ENCODE measurements at places on chromosomes 12 and 14.

- DNase-seq: no peak
Measured at GRCh38 chr12:1859643-1860042, 39.3 kb downstream of the LRTM2 start.

DNA sequence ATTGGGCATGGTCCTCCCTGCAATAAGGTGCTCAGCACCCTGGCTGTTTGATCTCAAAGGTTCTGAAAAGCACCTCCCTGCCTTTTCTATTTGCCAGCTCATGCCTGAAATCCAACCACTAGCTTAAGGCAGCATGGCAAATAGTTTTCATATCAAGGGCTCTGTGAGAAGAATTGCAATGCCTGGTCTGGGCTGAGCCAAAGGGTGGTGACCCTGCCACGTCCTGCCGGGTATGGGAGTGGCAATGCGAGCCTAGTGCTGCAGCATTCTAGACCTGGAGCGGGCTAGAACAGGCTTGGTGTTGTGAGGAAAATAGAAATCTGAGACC lies 2.3 kb upstream of the SCNN1A start:
- no peak for DNase-seq

GRCh38 chr12:12616512-12617310 lies 5.0 kb downstream of the CREBL2 start:
- DNase-seq: no peak

- DNase-seq: no peak
Measured at GRCh38 chr12:54311051-54311450, 10.2 kb upstream of the NFE2 start.

- DNase-seq: no peak
Measured at GRCh38 chr14:21087294-21088091, 11.0 kb downstream of the ZNF219 start.

- DNase-seq: no peak
Measured at GRCh38 chr12:74538491-74539258, 1.0 kb downstream of the ATXN7L3B start.

- DNase-seq: no peak
Measured at GRCh38 chr14:96804895-96805294, 7.7 kb downstream of the VRK1 start.

DNA sequence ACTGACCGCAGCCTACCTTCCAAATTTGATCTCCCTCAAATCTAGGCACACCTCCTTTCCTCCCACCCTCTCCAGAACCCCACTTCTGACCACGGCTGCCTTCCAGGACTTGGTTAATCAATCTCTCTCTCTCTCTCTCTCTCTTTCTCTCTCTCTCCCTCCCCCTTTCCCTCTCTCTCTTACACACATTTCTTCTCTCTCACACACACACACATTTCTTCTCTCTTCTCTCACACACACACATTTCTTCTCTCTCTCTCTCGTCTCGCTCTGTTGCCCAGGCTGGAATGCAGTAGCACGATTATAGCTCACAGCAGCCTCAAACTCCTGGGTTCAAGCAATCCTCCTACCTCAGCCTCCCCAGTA lies 521 bp upstream of the GMFB start:
- DNase-seq: no peak
